ENCODE measurements at places on chromosomes 2 and 18.

DNA sequence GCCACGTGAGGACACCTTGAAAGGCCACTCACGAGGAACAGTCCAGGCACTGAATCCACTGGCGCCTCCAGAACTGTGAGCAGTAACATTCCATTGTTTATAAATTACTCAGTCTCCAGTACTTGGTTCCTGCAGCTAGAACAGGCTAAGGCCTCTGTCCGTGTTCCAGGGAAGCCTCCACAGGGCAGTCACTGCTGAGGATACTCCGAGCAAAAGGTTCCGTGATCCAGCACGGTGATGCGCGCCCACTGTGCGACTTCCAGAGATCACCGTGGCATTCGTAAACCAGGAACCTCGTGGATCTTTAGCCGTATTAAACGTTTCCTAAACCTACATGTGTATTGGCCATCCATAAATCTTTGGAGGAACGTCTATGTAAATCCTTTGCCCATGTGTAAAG is 51.5 kb upstream of the SALL3 start:
- DNase-seq, result no peak

DNA sequence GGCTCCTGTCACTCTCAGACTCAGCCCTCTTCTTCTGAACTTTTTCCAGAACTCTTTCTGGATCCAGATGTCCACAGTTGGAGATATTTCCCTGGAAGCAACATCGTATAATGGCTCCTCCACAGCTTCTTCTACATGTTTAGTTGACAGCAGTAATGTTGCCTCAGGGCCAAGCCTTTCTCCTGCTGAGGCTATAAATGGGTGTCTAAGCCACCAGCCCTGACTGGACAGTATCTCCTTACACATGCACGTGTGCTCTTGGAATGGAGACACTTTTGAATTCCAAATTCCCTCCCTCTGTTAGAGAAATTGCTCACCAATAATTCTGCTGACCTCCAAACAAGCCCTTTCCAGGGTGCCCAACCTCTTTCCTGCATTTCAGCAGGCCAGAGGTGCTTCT is 156.2 kb upstream of the PIK3C3 start:
- DNase-seq, result no peak

DNA sequence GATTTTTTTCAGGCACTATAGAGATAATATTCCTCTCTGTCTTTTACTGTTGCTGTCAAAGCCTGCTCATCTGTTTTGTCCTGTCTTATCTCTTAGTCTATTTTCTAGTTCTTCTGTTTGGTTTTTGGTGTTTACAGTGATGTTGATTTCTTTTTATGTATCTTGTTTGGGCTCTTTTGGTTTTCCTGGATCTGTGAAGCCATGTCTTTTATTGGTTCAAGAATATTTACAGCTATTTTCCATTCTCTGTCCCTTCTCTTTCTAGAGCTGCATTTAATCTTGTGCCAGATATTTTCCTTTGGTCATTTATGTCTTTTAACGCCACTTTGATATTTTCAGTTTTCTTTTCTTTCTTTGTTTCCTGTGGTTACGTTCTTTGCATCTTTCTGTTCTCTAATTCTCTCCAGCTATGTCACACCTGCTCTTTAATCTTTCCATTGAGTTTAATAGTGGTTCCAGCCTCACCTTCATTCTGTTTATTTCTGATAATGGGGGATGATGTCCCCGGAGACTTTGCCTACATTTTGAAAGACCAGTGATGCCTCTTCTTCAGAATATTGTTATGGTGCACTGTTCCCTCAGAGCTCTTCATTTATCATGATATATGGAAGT is 32.0 kb downstream of the SMCHD1 start:
- no peak for DNase-seq

GRCh38 chr18:24187689-24188088 is 48.8 kb downstream of the CABYR start:
- DNase-seq, result no peak

GRCh38 chr18:50284255-50284885 is 3.0 kb upstream of the MBD1 start:
- DNase-seq, result no peak

- DNase-seq, result no peak
These were observed 266.8 kb downstream of the CELF4 start for GRCh38 chr18:37298816-37299215.

GRCh38 chr2:76194031-76194775 is 483.5 kb upstream of the GCFC2 start:
- DNase-seq, result no peak

Data from astrocyte of the cerebellum (primary cell).